Activated CD8-positive, alpha-beta memory T cell treated with anti-CD3 and anti-CD28 coated beads, Interleukin-2, amount 50 U/mL, for 4 hours (primary cell): ENCODE measurements at places on chromosomes 3 and 15.

GRCh38 chr3:31067004-31067403 is 172.5 kb upstream of the GADL1 start:
- no peak for DNase-seq

- DNase-seq = no peak
Observed at GRCh38 chr15:56832125-56832524, 86.3 kb upstream of the TCF12 start.

GRCh38 chr3:72446218-72447058 is 401.8 kb downstream of the SHQ1 start:
- DNase-seq = no peak

- no peak for DNase-seq
Observed at GRCh38 chr3:129418041-129418973, 10.1 kb downstream of the EFCAB12 start.

GRCh38 chr3:133296981-133297380 is 102.9 kb upstream of the BFSP2 start:
- no peak for DNase-seq

GRCh38 chr3:54056521-54056920 is 65.8 kb upstream of the CACNA2D3 start:
- DNase-seq = no peak

- DNase-seq = no peak
Observed at GRCh38 chr3:49406571-49407565, 4.9 kb downstream of the RHOA start.

DNA sequence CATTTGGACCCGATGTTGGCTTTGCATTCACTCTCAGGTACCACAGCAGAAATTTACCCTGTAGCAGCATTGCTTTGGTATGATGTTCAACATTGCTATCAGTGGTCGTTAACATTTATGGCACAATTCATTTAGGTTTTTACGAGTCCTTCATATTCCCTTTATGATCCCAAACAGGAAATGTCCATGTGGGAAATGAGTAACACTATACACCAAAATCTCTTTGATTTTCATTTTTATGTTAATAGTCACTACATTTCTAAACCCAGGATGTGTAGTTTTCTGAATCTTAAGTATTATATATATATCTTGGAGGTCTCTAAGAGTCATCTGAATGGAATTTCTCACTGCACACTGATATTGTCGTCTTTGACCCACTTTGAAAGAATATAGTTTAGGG is 78.5 kb upstream of the RBMS3 start:
- no peak for DNase-seq

- DNase-seq = no peak
Observed at GRCh38 chr3:178895178-178895789, 176.3 kb downstream of the ZMAT3 start.

- DNase-seq = no peak
Observed at GRCh38 chr15:90031231-90031791, 30.2 kb downstream of the ZNF710 start.

DNA sequence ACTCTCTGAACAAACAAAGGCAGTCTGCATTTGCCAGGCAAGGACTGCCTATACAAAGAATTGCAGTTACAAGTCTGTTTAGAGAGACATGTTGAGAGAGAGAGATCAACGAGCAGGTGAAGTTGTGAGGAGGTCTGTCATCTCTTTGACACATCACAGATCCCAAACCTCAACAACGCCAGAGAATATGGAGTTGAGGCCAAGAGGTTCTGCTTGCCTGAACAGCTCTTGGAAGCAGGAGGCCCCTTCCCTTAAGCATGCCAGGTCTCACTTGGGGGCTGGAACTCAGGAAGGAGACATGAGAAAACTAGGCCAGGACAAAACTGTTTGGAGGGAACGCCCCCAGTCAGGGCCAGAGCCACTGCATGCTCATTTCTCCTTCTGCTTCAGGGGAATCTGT is 22.3 kb upstream of the MUSTN1 start:
- DNase-seq = no peak

- no peak for DNase-seq
Observed at GRCh38 chr3:31210068-31210645, 315.7 kb upstream of the GADL1 start.

DNA sequence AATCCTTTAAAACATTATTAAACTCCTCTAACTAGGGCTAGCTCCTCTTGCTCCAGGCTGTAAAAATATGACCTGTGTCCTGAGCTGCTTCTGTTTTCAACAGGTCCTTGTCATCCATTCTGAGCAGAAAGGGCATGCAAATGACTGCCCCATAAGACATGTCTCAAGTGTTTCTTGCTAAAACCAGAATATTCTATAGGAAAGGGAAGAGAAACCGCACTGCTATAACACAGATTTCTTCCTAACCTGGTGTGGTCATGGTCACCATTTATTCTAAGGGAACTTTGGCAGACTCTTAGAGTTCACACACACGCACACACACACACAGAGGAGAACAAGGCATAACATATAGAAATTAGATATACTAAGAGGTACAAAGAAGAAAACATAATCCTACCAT is 34.2 kb upstream of the B3GNT5 start:
- no peak for DNase-seq

DNA sequence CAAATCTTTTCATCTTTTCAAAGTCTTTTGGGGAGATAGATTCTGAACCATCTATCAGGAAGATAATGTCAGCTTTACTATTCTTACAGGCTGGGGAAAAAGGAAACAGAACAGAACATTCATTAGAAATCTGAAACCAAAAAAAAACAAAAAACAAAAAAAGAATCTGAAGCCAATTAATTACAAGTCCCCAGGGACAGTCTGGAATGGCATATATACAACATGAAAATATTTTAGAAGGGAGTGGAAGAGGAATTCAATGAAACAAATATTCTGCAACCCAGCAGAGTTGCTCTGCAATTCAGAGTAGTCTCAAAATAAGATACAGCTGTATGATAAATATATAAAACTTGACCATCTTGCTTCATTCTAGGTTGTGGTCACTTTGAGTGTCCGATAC is 41.7 kb upstream of the CAPN7 start:
- DNase-seq = no peak

DNA sequence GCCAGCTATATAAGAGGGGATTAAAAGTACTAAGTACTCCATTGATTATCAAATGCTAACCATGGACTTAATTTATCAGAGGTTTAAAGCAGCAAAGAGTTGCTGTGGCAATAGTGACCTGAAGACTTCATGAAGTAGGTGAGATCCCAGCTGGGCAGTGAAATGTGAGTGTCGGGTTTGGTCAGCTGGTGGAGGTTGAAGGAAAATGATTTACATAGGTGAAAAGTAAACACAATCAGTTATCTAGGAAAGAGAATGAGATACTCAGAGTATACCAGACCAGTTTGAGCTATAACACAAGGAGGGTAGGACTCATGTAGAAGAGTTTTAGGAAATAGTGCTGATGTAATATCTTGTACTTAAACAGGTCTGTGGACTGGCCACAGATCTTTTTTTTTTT is 16.5 kb upstream of the FBXO22 start:
- no peak for DNase-seq

DNA sequence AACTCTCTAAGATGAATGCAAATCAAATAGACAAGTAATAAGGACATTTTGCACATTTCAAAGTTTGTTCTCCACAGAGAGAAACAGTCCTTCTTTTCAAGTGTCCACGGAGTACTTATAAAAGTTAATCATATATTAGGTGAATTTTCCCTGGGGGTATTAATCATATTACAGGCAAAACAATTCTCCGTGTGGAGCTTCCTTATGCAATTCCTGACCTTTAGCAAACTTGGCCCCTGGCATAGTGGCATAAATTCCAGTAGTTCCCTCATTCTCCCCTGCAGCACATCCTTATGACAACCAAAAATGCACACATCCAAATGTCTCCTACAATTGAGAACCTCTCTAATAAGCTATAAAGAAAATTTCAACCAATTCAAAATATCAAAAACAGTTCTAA is 34.4 kb downstream of the FSIP1 start:
- DNase-seq = no peak

DNA sequence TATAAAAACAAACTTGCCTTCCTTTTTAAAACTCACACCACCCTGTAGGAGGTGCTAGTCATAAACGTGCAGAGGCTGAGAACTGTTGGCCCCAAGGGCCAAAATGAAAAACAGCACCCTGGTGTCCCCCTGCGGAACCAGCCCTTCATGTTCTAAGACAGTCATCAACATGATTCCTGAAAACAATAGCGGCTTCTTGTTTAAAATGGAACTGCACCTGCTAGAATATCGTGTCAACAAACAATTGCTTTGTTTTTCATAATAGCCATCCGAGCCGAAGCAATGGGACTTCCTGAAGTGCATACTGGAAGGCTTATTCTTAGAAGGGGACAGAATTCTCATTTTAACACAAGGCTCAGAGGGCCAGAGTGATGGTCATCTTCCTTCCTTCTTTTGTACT is 43.7 kb downstream of the MECOM start:
- no peak for DNase-seq

DNA sequence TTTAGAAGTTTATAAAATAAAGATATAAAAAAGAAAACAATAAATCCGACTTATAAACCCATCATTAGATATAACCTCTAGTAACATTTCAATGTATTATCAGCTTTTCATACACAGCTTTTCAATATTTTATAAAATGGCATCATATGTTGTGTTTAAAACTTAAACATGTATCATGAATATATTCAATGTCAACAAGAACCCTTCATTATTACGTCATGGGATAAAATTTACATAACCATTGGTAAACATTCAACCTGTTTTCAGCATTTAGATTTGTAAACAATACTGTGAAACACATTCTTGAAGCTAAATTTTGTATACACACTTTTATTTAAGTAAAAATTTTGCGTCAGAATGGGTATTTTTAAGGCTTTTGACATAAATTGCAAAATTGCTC is 153.4 kb upstream of the SOX14 start:
- no peak for DNase-seq

- DNase-seq = no peak
Observed at GRCh38 chr3:129937717-129938116, 36.8 kb upstream of the TRH start.

DNA sequence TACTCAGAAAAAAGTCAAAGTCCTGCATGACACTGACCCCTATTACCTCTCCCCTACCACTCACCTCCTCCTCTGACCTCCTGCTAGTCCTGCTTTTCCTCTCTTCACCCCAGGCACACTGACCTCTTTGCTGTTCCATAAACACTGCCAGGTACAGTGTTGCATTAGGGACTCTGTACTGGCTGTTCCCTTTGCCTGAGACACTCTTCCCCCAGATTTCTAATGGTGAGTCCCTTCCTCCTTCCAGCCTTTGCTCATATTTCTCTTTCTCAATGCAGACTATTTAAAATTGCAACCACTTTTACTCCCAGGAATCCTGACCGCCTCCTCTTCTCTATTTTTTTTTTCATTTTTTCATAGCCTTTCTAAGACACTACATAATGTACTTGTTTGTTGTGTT is 36.3 kb upstream of the UBE2E2 start:
- DNase-seq = no peak

DNA sequence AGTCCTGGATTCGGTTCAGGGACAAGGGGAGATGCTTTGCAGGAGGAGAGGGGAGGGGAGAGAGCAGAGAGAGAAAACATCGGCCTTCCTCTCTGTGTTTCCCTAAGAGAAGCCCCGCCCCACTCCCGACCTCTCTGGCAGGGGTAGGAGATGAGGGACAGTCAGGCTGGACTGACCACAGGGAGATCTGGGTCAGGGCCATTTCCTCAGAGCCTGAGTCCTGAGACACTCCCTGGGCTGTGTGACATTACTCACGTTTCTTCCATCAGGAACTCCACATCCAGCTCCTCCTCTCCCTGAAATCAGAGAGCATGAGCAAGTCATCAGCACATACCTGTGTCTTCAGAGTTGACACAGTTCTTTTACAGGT is 9.1 kb downstream of the PLA2G4D start:
- no peak for DNase-seq

GRCh38 chr15:65521350-65521749 is 3.9 kb upstream of the DPP8 start:
- no peak for DNase-seq

GRCh38 chr3:167885277-167885676 is 149.8 kb downstream of the SERPINI1 start:
- no peak for DNase-seq

- no peak for DNase-seq
Observed at GRCh38 chr3:186939536-186939935, 9.2 kb downstream of the ST6GAL1 start.

- DNase-seq = no peak
Observed at GRCh38 chr3:58564456-58565160, 12.6 kb downstream of the FAM107A start.

DNA sequence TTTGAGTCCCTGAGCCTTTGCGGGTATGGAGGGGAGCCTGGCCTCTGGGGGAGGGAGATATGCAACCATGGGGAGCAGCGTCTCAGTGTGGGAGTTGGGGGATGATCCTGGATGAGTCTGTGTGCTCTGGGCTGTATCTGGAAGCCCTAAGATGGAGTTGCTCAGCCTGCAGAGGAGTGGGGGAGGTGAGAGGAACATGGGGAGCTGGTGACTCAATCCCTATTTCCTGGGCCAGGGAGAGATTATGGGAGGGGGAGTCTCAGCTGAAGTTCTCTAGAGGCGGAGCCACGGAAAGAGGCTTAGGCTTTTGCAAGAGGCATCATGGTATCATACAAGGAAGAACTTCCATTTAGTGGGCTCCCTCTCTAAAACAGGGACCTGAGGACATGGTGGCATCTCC is 59.5 kb upstream of the TMEM115 start:
- DNase-seq = no peak

DNA sequence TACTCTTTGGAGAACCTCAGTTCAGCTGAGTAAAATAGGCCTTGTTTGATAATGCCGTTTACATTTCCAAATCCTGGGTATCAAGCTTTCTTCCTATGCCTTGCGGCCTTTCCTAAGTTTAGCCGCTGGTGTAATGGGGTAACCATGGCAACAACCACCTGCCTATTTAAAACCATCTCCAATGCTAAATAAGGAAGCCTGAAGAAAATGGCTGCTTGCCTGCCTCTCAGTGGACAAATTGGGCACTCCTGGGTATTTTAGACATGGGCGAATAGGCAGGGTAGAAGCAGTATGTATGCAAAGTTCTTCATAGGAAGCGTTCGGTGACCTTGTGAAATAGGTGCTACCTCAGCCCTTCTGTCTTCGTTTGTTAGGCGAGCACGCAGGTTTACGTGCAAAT is 122.7 kb downstream of the DGKG start:
- DNase-seq = no peak

GRCh38 chr15:41334293-41335120 is 1.8 kb downstream of the NUSAP1 start:
- no peak for DNase-seq

- no peak for DNase-seq
Observed at GRCh38 chr3:133805384-133805701, 272 bp upstream of the SRPRB start.

DNA sequence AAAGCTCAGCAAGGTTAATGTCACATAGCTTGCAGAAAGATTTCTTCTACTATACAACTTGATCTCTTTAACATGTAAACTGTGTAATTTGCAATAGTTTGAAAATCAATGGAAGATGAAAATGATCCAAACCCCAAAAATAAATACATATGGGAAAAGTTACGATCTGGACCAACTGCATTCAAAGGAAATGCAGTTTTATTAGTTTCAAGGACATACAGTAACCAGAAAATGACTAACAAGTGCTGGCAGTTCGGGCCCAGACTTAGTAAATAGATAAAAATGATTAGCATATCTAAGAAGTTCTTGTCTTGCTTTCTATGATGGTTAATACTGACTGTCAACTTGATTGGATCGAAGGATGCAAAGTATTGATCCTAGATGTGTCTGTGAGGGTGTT is 37.3 kb upstream of the LEKR1 start:
- no peak for DNase-seq
